ELF-1 (cell line): ENCODE measurements at places on chromosomes 6 and 20.
A peak's percentile ranks its signal among the peaks of the same experiment; 100 is the strongest.

DNA sequence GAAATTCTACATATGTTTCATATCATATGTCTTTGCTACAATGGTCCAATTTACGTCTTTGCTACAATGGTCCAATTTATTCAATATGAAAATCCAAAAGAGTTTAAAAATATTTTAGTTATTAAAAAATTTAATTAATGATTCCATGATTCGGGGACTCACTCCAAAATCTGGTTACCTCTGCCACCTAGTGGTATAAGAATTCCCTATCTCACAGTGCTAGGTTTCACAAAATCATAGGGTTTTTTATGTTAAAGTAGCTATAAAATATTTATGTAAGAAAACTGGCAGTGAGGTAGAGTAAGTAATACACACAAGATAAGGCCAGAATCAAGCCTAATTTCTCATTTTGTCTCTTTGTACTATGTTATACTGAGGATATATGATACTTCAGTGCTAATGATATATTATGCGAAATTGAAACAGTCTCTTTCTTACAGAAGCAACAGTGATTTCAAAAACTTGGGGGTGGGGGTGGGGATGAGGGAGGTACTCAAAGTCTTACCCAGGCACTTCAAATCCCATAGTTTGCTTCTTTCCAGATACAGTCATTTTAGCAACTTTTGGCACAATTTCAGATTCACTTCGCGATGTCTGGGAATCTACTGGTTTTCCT, 52.3 kb downstream of the HBS1L start:
- DNase-seq, result no peak

DNA sequence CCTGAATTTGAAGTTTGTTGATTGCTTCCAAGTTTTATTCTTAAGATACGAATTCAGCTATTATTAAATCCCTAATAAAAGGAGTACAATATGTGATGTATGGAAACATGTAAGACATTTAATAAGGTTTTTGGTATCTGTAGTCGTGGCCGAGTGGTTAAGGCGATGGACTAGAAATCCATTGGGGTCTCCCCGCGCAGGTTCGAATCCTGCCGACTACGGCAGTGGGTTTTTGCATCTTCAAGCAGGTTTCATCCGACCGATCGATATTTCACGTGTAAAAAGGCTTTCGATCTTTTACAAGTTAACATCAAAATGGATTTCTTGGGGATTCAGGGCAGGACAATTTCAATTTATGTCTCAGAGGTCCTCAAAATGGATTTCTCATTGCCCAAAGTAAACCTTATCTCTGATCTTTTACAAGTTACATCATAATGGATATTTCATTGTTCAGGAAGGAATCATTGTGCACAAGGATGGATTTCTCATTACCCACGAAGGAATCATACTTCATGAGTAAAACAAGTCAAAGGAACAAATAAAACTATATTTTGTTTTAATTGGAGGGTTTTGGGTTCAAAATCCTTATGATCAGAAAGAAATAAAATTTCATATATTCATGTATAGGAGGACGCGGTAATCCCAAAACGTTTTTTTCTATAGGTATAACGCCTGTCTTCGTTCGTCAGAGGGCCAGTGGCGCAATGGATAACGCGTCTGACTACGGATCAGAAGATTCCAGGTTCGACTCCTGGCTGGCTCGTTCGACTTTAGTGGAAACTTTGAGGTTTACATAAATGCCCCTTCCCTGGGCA, 37.3 kb upstream of the BTN3A2 start:
- DNase-seq, result peak; percentile 93

GRCh38 chr6:44672086-44672485, 284.6 kb downstream of the CDC5L start:
- no peak for DNase-seq

DNA sequence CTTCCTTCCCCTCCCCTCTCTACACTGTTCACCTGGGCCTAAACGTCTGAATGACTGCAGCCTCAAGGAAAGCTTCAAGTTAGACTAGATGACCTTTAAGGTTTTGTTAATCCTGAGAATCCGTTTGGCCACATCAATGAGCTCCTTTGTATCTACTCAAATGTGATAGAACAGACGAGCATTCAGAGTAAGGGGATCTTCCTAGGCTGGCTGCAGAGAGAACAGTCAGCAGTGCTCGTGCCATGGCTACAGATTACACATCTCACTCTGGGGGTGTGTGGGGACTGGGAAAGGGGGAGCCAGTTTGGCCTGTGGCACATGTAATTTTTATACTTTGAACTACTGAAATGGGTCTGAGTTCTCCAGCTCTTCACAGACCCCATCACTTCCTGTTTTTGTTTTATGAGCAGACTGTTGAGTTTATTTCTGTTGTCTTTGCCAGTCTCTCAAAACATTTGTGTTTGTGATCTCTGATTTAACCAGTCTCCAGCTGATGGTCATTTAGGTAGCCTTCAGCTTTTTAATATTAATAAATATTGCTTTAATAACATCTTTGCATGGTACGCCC, 50.9 kb downstream of the KCNS1 start:
- DNase-seq, result no peak

GRCh38 chr6:11174242-11174611, 58.2 kb downstream of the NEDD9 start:
- DNase-seq, result no peak

DNA sequence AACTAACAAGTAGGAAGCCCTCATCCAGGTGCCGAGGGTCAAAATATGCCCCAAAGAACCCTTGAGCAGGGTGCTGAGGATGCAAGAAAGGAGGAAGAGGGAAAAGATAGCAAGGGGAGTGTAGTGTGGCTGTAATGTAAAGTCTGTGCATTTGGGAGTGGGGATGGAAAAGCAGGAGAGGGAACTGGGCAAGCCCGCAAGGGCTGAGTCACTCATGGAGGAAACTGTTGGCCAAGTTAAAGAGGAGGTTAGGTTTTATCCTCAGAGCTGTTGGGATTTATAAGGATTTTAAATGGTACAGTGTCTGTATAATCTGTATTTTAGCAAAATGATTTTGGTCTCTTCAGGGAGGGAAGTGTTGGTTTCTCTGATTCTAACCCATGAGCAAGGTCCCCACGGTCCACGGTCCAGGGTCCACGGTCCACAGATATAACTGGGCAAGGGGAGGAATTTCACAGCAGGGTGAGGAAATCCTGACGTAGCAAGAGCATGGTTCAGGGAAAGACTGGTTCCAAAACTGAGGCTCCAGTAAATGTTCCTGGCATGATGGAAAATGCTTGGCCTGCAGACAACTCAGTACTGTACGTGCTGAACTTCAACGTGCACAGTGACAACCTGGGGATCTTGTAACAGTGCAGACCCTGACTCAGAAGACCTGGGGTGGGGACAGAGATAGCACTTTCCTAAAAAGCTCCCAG, 759.8 kb downstream of the PTPRT start:
- DNase-seq, result no peak

DNA sequence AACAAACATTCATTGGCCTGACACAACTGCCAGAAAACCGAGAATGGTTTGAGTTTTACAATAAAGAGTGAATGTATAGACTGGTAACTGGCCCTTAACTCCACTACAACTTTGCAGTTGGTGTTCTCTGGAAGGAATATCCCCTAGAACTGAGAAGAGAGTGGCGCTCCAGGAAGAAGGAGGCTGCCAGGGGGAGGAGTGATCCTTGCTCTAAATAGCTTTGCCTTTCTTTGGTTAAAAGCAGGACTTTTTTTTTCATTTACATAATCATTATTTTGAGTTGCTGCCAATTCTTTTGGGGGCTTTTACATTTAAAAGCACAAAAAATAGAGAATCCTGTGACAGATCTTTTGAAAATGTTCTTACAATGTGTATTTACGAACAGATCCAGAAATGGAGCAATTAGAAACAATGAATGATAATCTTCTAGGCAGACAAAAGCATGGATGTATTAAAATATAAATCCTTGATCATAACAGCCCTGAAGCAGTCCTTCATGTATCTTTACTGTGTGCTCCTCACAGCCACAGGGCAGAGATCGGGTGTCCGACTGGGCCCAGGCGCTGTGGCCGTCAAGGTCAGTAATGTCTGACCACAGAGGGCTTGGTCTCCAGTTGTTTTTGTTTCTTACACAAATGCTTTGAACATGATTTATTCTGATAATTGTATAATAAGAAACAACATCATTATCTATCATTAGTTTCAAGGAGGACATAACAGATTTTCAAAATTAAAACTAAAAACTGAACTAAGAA, 612.2 kb downstream of the HDGFL1 start:
- DNase-seq, result no peak

DNA sequence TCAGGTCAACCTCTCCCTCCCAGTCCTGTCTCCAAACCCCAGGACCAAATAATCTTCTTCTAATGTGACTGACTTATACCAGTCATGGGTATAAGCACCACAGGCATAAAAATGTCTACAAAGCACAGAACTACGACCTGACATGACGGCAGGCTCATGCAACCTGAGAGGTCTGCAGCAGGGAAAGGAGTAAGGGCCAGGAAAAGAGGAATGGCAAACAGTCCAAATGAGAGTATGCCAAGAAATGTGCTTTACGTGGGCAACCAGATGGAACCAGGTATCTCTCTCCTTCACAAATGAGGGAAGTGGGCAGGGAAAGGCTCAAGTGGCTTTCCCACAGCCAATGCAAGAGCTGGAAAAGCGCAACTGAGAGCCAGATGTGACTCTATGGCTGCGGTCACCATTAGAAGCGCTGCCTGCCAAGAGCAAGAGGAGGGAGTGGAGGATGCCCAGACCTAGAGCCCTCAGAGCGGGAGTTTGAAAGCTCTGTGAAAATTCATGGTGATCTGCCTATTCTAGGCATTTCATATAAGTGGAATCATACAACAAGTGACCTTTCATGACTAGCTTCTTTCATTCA, 6.0 kb downstream of the APMAP start:
- no peak for DNase-seq

GRCh38 chr6:4635666-4636065, 140.5 kb upstream of the CDYL start:
- DNase-seq, result no peak

DNA sequence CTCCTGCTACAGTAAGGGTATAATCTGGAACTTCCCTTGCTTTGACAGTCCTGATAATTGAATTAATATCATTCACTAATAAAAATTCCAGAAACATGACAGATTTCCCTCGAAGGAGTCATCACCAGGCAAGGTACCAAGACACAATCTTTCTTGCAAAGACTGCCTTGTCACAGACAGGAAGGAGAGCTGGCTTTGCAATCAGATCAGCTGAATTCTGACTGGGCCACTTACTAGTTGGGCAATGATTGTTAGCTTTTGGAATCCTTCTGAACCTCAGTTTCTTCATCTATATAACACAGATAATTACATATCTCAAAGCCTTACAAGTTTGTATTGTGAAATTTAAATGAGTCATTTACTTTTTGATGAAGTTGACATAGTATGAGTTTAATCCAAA, 344.2 kb downstream of the RFPL4B start:
- no peak for DNase-seq

GRCh38 chr20:36181934-36182603, 27.5 kb downstream of the EPB41L1 start:
- DNase-seq, result no peak

- DNase-seq, result peak; percentile 17
These were observed 237.4 kb downstream of the PTPRK start for GRCh38 chr6:128282961-128283360.

GRCh38 chr6:132252113-132252512, 149.2 kb downstream of the MOXD1 start:
- no peak for DNase-seq

- DNase-seq, result no peak
These were observed 20.6 kb downstream of the FOXC1 start for GRCh38 chr6:1630212-1630770.

DNA sequence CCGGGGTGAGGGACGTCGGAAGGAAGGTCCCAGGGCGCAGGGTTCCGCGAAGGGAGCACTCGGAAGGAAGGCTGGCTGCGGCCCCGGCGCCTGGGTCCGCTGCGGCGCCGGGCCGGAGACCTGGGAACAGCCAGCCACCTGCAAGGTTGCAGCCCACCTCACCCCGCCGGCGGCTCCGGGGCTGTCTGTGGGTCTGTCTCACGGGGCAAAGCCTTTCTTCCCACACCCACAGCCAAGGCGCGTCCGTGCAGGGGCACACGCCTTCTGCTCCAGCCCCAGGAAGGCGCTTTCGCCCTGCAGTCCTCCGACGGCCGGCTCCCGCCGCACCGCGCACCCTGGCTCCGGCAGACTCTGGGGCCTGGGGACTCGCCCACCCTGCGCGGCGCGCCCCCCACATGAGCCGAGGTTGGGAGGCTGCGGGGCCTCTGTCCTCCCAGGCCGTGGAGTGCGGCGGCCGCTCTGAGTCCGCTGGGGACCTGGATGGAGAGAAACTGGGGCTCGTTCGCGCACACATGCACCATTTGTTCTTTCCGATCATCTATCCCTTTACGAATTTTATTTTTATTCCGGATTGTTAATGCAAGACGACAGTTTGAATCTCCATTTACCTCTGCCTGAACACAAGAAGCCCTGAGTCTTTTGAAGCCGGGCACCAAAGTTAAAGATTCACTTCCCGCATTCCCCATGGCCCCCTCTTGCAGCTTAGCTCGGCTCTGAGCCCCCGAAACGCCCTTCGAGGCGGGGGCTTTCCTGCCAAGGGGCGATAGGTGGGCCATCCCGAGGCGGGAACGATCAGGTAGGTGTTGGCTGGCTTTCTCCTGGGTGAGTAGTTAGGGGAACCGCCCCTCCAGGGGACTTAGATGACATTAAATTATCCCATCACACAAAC, 4.5 kb upstream of the FOXC1 start:
- peak; percentile 23 for DNase-seq

DNA sequence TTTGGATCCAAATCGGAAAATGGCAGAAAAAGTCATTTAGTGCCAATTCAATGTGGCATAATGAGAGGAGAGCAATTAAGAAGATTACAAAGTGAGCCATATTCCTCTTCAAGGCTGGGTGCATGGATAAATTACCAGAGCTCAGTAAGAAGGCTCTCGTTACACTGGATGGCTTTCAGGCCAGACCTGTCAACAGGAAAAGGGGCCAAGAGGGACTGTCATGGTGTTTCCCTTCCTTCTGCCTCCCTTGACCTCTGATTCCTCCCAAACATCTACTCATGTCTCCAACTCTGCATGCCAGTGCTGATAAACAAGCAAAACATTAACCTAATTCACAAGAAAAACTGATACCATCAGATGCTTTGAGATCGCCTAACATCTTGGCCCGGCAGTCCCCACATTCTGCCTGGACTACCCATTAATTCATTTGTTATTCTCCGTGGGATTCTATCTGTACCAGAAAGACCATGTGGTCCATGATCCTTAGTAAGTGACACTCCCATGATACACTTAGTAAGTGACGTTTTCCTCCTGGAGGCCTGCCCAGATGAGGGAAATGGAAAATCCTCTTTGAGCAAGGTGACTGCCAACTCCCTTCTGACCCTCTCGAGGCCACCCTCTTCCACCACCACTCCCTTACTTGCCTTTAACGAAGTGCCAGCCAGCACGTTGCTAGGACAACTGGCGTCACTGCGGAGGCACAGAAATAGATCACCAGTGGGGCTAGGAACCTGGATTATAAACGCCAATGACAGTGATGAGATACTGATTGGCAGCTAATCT, 239.2 kb downstream of the GMPR start:
- no peak for DNase-seq
